A549 (cell line): ENCODE measurements at places on chromosomes 3 and 15. TPM values are rescaled to one million over a fixed set of nuclear protein-coding genes. Genes with fewer than 3 reads are reported as not detected.

DNA sequence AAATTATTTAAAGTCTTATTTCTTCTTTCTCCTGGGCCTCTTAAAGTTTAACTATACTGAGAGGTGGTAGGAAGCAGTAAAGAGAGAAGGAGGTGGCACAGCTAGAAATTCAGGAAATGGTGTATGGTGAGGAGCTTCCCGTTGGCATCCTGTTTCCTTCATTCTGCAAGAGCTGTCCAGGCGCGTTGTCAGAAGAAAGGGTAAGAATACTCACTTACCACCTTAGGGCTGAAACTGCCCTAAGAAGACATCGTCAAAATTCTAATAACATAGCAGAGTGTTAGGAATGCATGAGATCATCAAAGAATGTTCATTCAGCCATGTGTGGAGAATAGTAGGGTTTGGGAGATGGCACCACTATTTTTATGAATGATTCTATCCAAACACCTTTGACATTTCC lies 699.6 kb downstream of the MCTP2 start:
- DNase-seq: no peak

GRCh38 chr15:98648654-98649471 lies 524 bp downstream of the IGF1R start:
- DNase-seq: peak; percentile 71

DNA sequence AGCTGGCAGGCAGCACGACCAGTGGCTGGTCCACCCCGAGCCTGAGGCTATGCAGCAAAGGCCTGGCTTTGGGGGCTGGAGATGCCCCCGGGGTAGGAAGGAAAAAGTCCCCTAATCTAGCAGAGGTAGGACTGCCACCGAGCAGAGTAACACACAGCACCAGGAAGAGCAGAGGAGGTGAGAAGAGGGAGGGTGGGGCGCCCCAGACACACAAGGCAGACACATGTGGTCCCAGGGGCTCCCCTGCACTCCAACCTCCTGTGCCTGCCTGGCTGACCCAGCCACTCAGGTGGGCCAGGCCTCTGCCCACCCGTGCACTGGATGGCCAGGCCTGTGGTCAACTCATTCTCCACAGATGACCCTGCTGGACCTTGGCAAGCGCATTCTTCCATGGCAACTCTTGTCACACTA lies 112.4 kb downstream of the ADCY5 start:
- no peak for DNase-seq

- no peak for DNase-seq
Observed at GRCh38 chr3:25372167-25372566, 55.9 kb upstream of the RARB start.

DNA sequence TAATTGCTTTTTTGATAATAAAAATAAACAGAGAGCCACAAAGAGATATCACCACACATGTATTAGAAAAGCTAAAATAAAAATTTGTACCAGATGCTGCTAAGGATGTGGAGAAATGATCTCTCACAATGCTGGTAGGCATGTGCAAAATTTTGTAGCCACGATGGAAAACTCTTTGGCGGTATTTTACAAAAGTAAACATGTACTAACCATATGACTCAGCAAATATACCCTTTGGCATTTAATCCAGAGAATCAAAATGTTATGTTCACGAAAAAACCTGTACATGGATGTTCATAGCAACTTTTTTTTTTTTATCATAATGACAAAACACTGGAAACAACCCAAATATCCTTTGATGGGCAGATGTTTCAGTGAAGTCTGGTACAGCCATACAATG lies 261.2 kb downstream of the LPP start:
- DNase-seq: no peak

GRCh38 chr15:65082303-65082953 lies 5.9 kb downstream of the KBTBD13 start:
- DNase-seq: no peak

GRCh38 chr3:171832989-171833388 lies 10.2 kb upstream of the TMEM212 start:
- no peak for DNase-seq

DNA sequence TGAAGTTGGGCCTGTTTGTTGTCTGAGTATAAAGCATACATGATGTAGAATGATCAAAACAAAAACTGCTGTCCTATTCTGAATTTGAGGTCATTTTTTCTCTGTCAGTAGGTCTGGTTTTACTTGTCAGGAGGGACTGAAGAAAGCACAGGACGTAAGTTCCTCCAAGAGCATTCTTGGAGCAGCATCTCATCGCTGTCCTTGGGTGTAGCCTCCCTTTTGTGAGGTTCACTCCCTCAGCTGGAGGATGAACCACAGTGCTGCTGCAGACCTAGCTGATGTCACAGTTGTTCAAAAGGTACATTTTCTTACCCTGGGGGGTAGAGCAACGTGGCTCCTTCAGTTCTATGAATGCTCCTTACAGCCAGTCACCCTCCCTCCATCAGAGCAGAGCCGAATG lies 490.0 kb upstream of the TBL1XR1 start:
- DNase-seq: no peak

DNA sequence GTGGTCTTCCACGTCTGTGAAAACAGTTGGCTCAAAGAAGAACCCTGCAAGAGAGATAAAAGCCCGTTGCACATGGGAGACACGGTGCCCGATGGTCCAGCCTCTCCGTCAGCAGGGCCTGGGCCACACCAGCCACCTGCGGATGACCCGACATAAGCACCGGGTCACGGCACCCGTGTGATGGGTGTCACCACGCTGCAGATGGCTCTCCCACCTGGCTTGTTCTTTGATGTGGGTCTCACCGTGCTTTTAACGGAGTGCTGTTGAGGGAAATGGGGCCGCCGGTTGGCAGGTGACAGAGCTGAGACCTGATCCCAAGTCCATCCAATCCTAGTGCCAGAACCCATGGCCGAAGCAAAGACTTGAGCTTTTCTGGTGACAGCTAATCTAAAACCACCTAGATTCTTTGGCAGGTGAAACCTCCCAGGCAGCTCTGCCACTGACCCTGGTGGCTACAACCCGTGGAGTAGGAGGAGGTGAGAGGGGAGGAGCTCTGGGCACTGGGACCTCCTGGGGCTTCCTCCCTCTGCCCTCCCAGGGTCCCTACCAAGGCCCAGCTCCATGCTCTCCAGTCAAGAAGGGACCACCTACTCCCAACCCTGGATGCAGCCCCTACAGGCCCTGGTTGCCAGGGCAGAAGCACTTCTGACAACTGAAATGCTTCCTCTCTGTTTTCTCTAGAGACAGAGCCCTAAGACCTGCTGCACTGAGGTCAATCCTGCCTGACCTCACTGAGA lies 23.4 kb upstream of the SLC41A3 start:
- no peak for DNase-seq

DNA sequence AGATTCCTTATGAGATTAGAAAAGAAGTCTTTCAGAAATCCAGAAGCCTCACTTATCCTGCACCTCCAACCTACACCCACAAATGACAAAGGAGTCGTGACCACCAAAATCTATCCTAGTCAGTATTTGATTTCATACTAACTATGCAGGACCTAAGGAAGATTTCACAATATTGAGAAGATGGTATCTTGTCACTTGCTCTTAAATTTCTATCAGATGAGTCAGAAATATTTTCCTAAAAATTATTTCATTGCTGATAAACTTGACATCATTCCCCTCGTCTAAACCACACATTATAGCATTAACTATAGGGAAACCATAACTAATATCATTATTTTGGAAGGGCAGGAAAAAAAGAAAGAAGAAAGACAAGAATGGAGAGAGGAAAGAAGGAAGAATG lies 138.0 kb upstream of the THBS1 start:
- no peak for DNase-seq

The THAP10 gene
- polyA plus RNA-seq: 5.4 to 6.8 TPM (median 6.1 TPM) in 3 replicates

- DNase-seq: no peak
Observed at GRCh38 chr15:49288391-49288790, 118.3 kb downstream of the GALK2 start.

The TF gene
- 0.45 to 2.0 TPM (median 0.53 TPM) in 3 replicates for polyA plus RNA-seq

- peak; percentile 42 for DNase-seq
Observed at GRCh38 chr3:146189519-146190173, 28.7 kb upstream of the PLOD2 start.

DNA sequence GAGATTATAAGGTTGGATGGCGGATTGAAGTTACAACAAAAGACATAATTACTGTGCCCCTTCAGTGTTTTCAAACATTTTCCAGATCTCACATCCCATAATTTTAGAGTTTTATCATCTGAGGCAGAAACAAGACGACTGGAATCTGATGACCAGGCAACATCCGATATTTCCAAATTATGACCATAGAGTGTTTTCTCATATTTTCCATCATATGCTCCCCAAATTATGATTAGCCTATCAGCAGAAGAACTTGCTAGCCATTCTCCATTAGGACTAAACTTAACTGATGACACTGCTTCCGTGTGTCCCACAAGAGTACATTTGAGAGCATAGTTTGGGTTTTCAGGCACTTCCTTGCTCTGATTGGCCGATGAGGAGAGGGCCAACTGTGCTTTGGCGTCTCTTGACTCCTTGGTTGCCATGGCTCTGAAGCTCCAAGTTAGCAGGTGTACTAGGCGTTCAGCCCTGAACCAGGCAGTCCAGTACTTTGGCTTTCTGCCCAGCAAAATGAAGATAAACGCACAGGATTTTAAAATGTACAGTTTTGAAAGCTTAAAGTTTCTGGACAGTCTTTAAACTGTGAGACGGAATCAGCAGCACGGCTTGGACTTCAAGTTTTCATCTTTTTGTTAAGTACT lies 638 bp downstream of the WDR5B start:
- DNase-seq: peak; percentile 63

GRCh38 chr3:129116482-129116946 lies 5.1 kb downstream of the RAB43 start:
- DNase-seq: no peak

- no peak for DNase-seq
Observed at GRCh38 chr3:9316881-9317361, 45.9 kb upstream of the THUMPD3 start.

DNA sequence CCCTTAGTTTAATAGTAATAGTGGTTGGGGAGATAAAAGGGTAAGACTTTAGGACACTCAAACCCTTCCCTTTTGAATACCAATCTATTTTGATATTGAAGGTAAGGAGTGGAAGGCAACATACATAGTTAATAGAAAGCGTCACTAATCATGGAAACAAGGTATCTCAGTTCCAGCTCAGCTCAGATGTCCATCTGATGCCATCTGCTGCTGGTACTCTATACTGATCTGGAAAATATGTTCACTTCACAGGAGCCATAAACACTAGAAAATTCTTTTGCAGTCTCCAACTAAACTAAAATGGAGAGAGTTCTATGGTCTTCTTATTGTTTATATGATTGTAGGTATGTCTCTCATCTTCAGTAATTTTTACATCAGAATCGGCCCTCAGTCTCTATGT lies 1777.1 kb downstream of the OTOL1 start:
- no peak for DNase-seq

DNA sequence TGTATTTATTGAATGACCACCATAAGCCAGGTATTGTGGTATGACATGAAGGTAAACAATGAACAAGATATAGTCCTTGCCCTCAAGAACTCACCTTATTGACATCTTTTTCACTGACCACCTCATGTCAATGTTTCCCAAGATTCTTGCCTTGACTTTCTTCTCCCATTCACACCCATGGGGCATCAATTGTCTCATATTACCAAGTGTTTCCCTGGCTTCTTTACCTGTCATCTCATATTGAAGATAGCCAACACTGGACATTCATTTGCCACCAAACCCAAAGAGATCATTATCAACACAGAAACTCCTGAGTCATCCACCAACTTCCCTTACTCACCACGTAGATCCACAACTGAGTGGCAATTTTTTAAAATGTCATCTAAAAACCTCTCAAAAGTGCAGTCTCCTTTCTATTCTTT lies 2.2 kb downstream of the EFHB start:
- DNase-seq: no peak

GRCh38 chr3:8743021-8743601 lies 9.5 kb downstream of the CAV3 start:
- DNase-seq: peak; percentile 19

- no peak for DNase-seq
Observed at GRCh38 chr15:27119695-27120266, 148.8 kb downstream of the GABRG3 start.

The SLC51A gene
- polyA plus RNA-seq: not detected in 3 replicates

The EPHB1 gene
- polyA plus RNA-seq: 0.03 to 0.21 TPM (median 0.16 TPM) in 3 replicates

DNA sequence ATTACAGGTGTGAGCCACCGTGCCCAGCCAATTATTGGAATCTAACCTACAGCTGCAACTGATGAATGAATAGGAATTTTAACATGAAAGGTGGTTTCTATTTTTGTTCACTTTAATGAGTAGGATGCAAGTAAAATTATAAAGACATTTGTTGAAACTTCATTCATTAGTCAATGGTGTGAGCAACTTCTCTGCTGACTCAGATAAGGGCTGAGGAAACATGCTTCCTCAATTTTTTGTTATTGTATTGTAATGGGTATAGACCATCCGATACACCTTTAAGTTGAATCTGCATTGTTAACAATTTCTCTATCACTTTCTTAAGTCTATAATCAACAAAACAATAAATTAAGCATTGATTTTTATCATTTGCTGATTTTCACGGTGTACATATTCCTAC lies 127.8 kb downstream of the STAG1 start:
- no peak for DNase-seq

- no peak for DNase-seq
Observed at GRCh38 chr3:139265131-139266016, 78.4 kb upstream of the MRPS22 start.

The ZNF660 gene
- not detected in 3 replicates for polyA plus RNA-seq

DNA sequence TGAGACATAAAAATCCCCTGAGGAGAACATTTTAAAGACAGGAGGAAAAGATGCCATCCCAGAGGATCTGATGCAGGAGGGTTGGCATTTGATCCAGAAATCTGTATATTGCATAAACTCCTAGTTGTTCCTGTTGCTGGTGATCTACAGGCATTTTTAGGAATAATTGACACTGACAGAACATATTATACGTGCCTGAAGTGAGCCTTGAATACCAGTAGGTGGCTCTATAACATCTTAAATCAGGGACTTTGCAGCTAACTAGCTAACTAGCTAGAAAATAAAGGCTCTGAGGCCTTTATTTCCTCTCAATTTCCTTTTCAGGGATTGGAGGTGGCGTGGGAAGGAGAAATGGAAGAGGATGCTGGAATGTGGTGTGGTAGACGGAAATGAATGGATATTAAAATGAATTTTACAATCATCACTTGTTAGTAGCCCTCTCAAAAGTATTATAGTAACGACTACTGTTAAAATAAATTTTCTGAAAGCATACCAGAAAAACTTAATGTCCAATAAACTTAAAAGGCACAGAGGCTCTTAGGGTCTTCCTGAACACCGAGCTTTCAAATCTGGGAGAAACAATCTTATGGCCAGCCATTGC lies 73.8 kb upstream of the ZBED2 start:
- peak; percentile 72 for DNase-seq

The MEX3B gene
- polyA plus RNA-seq: 3.0 to 4.6 TPM (median 4.2 TPM) in 3 replicates

The CAND2 gene
- 0.67 to 1.0 TPM (median 0.84 TPM) in 3 replicates for polyA plus RNA-seq

The AADAC gene
- polyA plus RNA-seq: 12.7 to 17.0 TPM (median 15.3 TPM) in 3 replicates

The DZIP1L gene
- polyA plus RNA-seq: 5.2 to 7.0 TPM (median 6.9 TPM) in 3 replicates

- DNase-seq: no peak
Observed at GRCh38 chr3:196202516-196202970, 8.7 kb downstream of the ZDHHC19 start.
